C1 segment of cervical spinal cord (tissue), 14 donors: ENCODE measurements at places on chromosomes 11 and 22.

GRCh38 chr11:59767225-59767611, 12.0 kb downstream of the STX3 start:
- DNase-seq, result no peak

DNA sequence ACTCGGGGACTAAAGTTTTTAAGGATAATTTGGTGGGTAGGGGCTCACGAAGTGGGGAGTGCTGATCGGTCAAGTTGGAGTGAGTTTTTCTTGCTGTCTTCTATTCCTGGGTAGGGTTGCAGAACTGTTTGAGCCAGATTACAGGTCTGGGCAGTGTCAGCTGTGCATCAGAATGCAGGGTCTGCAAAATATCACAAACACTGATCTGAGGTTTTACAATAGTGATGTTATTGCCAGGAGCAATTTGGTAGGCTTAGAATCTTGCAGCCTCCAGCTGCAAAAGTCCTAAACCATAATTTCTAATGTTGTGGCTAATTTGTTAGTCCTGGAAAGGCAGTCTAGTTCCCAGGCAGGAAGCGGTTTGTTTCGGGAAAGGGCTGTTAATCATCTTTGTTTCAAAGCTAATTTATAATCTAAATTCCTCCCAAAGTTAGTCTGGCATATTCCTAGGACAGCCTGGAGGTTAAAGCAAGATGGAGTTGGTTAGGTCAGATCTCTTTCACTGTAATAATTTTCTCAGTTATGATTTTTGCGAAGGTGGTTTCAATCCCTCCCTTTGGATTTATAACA, 39.7 kb upstream of the CALCA start:
- DNase-seq, result no peak

DNA sequence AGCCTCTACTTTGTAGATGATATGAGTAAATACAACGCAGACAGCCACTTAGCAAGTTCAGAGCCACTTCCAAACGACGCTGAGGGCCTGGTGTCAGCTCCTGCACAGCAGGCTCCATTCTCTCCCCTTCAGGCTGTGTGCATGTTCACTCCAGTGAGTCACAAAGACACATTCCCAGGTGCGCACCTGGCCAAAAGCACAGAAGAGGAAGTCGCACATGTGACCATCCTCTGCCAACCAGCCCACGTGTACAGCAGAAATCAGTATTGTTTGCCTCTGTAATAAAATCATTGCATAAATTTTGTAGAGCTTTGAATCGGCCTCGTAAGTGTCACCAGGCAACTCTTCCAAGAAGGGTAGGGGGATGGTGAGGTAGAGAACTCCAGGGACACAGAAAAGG, 19.5 kb upstream of the TPH1 start:
- DNase-seq, result no peak

GRCh38 chr11:63592975-63593395, 21.2 kb downstream of the PLAAT3 start:
- no peak for DNase-seq

GRCh38 chr11:91837411-91838330, 386.9 kb upstream of the FAT3 start:
- no peak for DNase-seq

DNA sequence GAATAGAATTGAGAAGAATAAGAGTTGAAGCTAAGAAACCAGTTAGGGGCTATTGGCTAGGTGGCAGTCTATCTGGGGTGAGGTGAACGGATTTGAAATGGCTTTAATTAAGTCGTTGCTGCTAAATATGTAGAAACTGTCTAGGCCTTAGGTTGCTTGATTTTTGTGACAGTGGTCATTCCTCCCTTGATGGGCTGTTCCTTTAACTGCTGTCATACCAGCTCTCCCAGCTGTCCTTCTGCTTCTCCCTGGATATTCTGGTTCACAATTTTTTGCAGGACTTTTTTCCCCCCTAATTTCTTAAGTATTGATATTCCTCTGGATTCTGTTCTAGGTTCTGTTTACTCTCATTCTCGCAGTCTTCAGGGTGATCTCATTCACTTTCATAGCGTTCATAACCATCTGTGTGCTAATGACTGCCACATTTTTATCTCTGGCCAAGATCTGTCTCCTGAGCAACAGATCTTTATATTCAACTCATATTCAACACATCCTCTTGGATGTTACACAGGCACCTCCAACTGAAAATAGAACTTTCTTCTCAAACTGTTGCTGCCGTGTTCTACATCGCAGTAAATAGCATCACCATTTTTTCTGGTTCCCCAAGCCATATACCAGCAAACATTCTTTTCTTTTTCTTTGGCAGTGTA, 134.1 kb downstream of the UVRAG start:
- no peak for DNase-seq

- no peak for DNase-seq
These were observed 718.6 kb downstream of the METTL15 start for GRCh38 chr11:28826807-28827206.

GRCh38 chr22:39943337-39943736, 16.9 kb upstream of the TMA7B start:
- DNase-seq, result no peak

GRCh38 chr11:123408619-123409455, 21.2 kb upstream of the GRAMD1B start:
- no peak for DNase-seq

- DNase-seq, result no peak
These were observed 113.0 kb downstream of the CCDC81 start for GRCh38 chr11:86487671-86488070.

GRCh38 chr11:45858751-45859398, 11.6 kb downstream of the CRY2 start:
- DNase-seq, result no peak
